CD14-positive monocyte (primary cell): ENCODE measurements at places on chromosomes 11 and 22.

DNA sequence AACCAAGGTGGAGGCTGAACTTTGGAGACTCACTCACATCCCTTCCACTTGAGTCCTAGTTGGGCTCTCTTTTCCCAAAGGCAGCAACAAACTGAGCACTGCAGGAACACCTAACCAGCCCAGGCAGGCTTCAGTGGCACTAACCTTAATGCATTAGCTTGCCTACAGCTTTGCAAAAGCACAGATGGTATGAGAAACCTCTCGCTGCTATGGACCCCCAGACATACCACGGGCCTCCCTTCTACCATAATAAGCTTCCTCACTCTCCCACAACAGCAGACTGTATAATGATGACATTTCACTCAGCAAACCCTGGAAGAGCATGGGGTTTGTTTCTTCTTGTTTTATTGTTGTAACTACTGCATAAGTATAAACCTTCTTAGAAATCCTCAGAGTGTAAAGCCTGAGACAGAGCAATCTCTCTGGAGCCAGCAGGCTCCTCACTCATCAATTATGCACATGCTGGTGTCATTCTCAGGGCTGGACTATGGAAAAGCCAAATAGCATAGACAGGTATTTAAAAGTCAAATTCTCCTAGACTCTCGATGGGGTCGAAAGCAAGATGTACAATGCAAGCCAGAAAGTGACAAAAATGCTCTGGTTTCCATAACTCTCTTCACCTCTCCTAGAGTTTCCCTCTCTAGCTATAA lies 167.6 kb downstream of the NXPE2 start:
- DNase-seq: no peak

GRCh38 chr11:68770781-68771180 lies 19.5 kb upstream of the TESMIN start:
- no peak for DNase-seq

GRCh38 chr11:69697861-69698260 lies 6.0 kb downstream of the FGF19 start:
- no peak for DNase-seq

GRCh38 chr11:1087961-1088926 lies 13.6 kb downstream of the MUC2 start:
- DNase-seq: no peak

DNA sequence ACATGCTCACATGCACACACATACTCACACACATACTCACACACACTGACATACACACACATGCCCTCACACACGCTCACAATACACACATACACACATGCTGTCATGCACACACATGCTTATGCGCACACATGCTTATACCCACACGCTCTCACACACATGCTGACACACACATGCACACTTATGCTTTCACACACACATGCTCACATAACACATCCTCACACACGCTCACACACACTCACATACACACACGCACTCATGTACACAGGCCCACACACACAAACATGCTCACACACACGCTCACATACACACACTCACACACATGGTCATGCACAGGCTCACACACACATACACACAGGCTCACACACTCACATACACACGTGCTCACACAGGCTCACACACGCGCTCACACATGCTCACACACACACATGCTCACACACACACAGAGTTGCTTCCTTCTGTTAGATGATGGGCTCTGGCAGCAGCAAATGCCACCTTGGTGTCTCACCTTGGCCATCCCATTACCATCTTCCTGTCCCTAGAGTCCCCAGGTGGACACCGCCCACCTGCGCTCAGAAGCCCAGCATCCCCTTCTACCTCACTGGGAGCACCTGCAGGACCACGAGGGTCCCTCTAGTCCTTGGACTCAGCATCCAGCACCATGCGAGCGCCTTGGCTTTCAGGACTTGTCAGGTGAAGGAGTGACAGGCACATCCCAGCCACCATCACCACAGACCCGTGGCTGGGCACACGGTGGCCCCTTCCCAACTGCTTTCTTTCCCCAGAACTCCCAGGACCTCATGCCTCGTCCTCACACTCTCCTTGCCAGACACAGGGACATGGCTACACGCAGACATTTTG lies 44.9 kb upstream of the CCND1 start:
- no peak for DNase-seq

DNA sequence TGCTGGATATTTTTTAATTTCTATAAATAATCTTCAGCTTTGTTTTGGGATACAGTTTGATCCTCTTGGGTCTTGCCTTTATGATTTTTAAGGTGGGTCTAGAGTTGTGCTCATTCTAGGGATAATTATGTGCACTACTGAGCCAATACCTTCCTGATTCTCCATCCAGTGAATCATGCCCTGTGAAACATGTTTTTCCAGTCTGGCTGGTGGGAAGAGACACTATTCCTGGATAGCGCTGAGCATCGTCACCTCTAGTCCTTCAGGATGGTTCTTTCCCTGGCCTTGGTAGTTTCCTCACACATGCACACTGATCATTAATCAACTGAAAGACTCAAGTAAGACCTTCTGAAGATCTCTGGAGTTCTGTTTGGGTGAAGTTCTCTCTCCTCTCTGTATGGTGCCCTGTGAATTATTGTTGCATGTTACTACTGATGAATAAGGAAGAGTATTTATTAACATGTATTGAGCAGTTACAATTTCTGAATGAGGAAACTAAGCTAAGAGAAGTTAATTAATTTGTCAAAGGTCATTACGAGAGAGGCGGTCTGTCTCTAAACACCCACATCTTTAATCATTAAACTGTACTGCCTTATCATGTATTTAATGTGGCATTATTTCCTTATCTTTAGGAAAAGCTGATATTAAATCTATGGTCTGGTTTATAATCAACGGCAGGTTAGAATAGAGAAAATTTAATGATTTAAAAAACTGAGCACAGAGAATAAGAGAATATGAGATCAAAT lies 39.1 kb upstream of the LIPT2 start:
- DNase-seq: no peak

GRCh38 chr11:19232910-19233503 lies 7.7 kb downstream of the E2F8 start:
- DNase-seq: no peak

DNA sequence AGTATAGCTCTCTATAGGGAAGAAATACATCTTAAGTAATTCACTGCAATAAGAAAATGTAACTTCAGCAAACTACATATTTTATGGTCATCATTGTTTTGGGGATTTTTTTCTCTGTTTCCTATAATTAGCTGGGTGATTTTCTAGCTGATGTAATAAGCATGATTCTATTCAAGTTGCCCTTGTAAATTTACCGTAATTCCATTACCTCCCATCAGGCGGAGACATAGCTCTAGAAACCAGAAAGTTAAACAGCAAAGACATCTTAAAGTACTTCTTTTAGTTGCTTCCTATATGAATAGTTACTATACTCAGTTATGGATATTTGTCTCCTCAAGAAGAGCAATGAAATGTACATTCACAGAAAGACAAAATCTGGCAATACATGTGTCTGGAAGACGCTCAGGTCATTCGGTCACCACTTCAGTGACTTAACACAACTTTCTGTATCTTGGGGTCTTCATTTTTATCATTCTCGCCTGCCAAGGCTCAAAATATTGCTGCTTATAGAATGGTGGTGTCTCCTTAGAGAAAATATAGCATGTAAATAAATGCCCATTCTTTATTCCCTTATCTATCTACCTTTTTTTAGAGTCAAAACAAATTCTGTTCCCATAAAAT lies 239.9 kb upstream of the ZC3H12C start:
- peak; percentile 19 for DNase-seq
